ENCODE measurements at places on chromosomes 5 and 9. TPM values are rescaled to one million over a fixed set of nuclear protein-coding genes. Genes with fewer than 3 reads are reported as not detected.
A peak's percentile ranks its signal among the peaks of the same experiment; 100 is the strongest.

LRRC70 gene
- 9.6 TPM for total RNA-seq

QRFP gene
- total RNA-seq, result not detected

UBAC1 gene
- total RNA-seq, result 38.0 TPM

KIF12 gene
- not detected for total RNA-seq

PCDHA4 gene
- 0.90 TPM for total RNA-seq

PRSS3 gene
- not detected for total RNA-seq

OTP gene
- total RNA-seq, result not detected

SLC6A18 gene
- total RNA-seq, result not detected

DNA sequence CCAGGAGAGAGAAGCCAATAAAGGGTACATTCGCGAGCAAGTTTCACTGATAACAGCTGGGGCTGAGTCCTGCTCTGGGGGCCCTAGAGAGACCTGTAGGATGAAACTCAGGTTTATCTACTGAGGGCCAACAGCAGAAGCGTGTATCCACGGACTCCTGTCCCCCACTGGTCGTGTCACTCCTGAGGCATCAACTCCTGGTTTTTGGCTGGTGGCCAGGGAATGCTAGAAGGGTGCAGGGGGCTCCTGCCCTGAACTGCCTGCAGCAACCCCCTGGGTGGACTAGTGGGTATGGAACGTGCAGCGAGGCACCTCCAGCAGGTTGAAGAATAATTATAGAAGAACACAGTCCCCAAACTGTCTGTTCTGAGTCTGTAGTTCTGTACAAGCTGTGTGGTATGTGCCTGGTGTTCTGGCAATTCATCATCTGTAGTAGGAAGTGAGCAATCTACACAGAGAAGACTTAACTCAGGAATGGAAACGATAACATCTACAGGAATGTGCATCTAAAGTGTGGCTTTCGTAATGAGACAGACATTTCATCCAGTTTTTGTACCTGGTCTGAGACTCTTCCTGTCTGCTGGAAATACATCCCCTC lies 64.5 kb upstream of the GNA14 start:
- DNase-seq, result no peak

GRCh38 chr9:70013598-70014196 lies 30.0 kb upstream of the MAMDC2 start:
- DNase-seq, result no peak

DNA sequence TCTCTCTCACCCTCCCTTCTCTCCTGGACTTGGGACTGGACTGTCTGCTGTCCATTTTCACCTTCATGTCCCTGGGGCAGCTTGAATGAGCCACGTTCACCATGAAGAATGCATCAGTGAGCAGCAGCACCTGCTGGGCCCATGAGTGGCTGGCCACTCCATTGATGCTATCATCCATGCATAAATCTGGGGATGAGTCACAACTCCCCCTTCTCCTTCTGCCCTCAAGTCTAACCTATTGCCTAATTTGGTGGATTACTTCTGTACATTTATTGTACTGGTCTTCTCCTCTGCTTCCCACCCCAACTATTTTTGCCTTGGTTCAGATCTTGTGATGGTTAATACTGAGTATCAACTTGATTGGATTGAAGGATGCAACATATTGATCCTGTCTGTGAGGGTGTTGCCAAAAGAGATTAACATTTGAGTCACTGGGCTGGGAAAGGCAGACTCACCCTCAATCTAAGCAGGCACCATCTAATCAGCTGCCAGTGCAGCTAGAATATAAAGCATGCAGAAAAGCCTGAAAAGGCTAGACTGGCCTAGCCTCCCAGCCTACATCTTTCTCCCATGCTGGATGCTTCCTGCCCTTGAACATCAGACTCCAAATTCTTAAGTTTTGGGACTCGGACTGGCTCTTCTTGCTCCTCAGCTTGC lies 46.7 kb downstream of the GDNF start:
- DNase-seq, result no peak

DNA sequence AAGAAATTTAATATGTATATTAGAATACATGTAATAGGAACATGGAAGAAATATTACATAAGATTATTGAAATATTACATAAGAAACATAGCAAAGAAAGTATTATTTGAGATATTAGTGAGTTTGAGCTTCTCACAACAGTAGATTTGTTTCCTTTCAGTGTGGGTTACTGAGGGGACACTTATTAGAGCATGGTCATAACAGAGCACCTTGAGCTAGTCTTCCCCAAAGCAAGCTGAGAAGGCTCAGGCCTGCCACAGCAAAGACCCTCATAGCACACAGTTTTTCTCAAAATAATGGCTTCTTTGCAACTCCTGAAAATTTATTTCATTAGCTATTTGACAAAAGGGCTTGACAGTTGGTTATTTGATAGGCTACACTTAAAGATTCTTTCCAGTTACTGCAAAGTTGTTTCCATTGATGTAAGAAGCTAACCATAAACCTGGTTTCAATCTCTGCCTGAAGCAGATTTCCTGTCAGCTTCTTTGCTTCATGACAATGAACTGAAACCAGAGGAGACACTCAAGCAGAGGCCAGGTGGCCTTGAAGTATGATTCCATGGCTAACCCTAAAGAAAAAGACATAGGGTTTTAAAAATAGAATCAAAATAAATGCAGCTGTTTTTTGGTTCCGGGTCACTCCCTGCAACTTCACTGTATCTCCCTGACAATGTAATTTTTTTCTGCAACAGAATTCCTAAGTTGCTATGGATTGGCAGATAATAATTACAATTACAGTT lies 68.6 kb downstream of the ERMP1 start:
- no peak for DNase-seq

DNA sequence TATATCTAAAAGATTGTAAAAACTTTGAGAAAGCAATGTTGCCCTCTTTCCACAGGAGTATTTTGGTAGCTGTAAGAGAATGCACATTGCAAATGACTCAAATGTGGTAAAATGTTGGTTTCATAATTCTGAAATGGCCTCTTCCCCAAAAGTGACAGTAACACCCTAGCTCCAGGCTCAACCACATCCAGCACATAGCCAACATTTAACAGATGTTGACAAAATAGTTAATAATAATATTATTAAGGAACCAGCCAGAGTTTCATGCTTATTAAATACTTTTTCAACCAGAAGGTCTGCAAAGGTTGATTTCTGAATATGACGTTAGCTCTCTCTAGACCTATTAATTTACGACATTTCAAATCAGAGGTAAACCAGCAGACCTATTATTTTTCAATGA lies 1.3 kb downstream of the ANXA1 start:
- DNase-seq, result no peak

DNA sequence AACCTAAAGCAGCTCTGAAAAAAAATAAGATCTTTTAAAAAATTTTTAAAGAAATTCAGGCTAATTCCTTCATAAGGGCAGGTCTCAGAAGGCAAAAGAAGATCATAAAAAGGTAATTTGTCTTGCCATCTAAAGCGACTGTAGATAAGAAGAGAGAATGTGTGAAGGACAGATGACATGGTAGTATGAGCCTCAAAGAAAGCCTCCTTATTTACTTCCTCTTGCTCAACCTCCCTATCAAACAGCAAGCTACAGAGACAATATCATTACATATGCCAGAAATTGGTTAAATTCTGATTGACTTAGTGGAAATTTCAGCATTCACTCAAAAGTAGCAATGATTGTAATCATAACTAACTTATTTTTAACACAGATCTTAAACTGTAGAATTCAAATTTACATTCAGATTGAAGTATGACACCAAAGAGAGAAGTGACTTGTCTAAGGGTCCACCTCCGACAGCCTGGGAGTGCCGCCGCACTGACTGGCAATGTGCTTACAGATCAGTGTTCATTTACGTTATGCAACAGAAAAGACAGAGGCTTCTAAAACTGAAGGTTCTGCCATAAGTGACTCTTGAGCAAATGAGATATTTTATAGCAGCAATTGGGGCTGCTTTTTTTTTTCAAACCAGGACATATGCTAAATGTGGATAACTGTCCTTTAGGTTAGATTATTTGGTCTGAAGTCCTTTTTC lies 132.0 kb downstream of the CEMIP2 start:
- no peak for DNase-seq

DNA sequence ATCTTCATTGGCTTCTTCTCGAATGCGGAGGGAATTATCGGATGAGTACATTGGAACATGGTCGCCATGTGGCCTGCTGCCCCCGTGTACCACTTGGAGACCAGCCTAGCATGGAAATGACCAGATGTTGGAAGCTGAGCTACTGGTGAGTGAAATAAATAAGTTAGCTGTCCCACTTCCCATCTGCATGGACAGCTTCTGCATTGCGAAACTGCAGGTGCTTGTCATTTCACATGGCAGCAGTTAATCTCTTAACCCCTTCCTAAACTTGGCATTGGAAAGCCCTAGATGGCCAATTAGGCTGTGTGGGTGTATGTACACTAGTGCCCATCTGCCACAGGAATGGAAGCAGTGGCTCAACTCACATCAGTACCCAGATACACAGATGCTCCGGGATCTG lies 246.6 kb upstream of the IL12B start:
- no peak for DNase-seq

DNA sequence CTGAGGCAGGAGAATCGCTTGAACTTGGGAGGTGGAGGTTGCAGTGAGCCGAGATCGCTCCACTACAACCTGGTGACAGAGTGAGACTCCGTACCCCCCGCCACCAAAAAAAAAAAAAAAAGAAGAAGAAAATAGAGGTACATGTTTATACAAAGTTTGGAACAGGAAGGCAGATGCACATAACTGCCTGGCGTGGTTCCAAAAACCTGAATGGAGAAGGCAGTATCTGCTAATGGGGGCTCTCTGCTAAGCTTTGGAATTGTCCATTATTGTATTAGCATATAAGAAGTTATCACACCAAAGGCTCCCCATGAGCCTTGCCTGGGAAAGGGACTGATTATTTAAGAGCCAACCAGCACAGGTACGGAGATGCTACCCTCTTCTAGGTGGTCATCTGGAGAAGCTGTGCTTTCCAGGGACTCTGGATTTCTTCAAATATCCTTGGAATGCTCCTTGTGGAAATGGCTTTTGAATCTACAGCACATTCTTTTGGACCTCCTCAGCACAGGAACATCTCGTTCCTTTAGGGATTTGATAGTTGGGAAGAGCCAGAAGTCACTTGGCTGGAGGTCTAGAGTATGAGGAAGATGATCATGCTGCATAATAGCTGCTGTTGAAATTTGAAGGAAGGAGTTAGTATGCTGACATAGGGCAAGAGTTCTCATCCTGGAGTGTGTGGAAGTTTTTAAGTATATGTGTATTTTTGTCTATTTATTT lies 42.5 kb upstream of the ABCA1 start:
- DNase-seq, result no peak

GRCh38 chr5:91474201-91474600 lies 91.1 kb upstream of the ARRDC3 start:
- no peak for DNase-seq

- no peak for DNase-seq
These were observed 704.9 kb upstream of the CDH18 start for GRCh38 chr5:20692913-20693312.

GRCh38 chr9:76115982-76116646 lies 225.6 kb downstream of the PCSK5 start:
- no peak for DNase-seq

- DNase-seq, result no peak
These were observed 12.4 kb downstream of the PTGS1 start for GRCh38 chr9:122382901-122383850.

DNA sequence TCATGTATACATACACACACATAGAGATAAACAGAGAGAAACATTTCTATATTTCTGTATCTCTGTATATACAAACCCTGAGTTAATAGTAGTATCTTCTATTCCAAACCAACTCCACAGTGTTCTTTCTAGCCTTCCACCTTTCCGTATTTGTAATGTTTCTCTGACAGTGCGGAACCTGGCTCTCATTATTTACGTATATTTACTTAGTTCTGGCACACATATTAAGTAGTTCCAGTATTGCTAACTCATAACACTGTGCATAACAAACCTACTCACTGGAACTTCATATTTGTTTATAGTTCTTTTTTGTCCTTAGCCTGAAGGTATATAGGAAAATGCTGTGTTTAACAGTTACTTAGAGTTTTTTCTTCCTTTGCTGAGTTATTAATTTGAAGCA lies 6.5 kb downstream of the OGN start:
- DNase-seq, result no peak

GRCh38 chr5:10977011-10977410 lies 216.0 kb upstream of the DAP start:
- no peak for DNase-seq

GRCh38 chr9:123033864-123034601 lies 566 bp downstream of the GPR21 start:
- DNase-seq, result no peak

- no peak for DNase-seq
These were observed 23.1 kb downstream of the PRELID2 start for GRCh38 chr5:145811834-145812625.

DNA sequence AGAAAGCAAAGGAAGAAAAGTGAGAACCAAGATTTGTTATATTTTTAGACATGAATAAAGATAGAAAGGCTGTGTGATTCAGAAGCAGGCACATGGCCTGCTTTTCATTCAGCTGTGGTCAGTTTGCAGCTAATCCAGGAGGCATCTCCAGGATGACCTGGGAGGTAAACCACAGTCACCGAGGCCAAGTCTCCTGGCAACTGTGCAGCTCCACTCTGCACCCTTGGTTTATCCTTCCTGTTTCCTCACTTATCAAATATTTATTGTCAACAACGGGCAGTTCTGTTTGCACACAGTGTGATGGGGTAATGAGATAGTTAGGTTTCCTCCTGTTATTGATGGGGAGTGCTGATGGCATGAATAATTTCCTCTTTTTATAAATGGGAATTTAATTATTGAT lies 243.0 kb downstream of the PSAT1 start:
- DNase-seq, result no peak

GRCh38 chr9:130835441-130836298 lies 616 bp downstream of the ABL1 start:
- peak; percentile 67 for DNase-seq

- no peak for DNase-seq
These were observed 440.5 kb upstream of the SGCD start for GRCh38 chr5:155886311-155887031.

DNA sequence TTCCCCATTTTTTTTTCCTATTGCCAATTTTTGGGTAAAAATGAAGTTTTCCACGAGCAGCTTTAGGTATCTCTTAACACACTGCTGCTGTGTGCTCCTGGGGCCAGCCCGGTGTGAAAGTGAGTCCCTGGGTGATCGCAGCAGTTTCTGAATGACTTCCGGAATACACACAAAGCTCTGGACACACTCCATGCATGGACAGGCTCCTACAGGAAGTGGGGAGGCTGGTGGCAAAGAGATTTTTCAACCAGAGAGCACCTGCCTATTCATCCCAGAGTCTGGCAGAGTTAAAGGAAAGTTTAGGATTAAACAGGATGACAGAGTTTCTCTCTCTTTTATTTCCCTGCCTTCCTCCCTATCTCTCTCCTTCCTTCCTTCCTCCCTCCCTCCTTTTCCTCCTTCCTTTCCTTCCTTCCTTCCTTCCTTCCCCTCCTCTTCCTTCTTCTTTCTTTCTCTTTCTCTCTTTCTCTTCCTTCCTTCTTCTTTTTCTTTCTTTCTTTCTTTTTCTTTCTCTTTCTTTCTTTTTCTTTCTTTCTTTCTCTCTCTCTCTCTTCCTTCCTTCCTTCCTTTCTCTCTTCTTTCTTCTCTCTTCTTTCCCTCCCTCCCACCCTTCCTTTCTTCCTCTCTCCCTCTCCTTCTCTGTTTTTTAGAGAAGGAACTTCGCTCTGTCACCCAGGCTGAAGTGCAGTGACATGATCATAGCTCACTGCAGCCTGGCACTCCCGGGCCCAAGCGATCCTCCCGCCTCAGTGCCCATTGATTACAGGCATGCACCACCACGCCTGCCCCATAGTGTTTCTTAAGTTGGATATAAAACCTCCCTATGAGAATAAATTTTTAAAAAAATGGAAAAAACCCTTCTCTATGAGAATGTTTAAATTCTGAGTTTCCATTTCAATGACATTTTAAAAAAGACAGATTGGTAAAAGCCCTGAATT lies 38.7 kb upstream of the UBTD2 start:
- DNase-seq, result no peak

- no peak for DNase-seq
These were observed 67.8 kb downstream of the SGCD start for GRCh38 chr5:156394642-156395305.
